ENCODE measurements at places on chromosomes 5 and 9.
A peak's percentile ranks its signal among the peaks of the same experiment; 100 is the strongest.

DNA sequence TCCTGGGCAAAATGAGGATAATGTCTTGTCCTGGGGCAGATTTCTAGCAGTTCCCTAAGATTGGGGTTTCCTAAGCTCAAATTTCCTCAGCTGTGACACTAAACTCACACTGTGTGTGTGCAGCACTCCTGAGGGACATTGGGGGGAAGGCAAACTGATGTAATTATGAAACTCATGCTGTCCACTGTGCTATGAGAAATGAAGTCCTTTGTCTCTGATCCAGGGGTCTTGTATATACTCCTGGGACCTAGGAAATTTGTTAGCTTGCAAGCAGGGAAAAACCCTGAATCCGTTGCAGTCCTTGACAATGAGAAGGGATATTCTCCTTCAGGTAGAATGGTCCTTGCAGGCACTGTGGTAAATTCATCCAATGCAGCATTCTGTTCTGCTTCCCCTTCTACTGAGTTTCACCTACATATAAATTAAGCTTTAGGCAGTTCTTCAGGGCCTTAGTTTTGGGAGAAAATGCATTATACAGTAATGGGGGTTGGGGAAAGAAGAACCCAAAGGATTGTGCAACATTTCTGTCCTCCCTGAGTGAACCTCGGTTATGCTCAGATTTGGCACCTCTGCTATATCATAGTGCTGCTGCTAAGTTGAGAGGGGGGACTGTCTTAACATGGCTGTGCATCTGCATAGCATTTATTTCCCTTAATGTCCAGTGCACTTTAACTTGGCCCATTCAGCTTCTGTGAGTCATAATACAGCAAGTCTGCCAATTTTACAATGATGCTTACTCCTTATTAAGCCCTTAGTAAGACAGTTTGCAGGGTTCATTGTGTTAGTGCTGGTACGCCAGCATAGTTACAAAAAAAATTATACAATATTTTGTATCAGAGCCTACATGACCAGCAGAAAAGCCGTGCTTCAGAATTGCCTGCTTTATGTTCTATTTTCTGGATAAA lies 80.2 kb downstream of the PJA2 start:
- DNase-seq: no peak

- DNase-seq: no peak
Observed at GRCh38 chr9:134517069-134517680, 124.4 kb upstream of the COL5A1 start.

DNA sequence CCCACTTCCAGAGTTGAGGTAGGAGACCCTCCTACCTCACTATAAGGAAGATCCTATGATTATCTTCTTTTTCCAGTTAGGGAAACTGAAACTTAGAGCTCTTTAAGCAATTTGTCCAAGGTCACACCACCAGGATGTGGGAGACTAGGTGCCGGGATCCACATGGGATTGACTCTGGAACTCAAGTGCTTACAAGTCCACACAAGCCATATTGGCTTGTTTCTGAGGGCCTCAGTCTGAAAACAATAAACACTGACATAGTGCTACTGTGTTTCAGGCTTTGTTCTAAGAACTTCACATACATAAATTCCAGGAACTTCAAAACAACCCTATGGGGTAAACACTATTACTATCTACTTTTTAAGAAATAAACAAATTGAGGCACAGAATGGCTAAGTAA lies 481.3 kb downstream of the ZSWIM6 start:
- no peak for DNase-seq

DNA sequence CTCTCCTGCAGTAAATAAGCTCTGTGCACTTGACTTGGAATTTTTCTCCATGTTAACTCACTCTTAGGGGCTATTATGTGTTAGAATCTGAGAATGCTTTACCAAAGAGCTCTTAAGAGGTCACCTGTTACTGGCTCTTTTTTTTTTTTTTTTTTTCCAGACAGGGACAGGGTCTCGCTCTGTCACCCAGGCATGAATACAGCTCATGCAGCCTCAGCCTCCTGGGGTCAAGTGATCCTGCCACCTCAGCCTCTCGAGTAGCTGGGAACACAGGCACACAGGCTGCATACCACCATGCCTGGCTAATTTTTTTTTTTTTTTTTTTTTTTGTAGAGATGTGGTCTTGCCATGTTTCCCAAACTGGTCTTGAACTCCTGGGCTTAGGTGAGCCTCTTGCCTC lies 22.1 kb downstream of the HMGXB3 start:
- no peak for DNase-seq

DNA sequence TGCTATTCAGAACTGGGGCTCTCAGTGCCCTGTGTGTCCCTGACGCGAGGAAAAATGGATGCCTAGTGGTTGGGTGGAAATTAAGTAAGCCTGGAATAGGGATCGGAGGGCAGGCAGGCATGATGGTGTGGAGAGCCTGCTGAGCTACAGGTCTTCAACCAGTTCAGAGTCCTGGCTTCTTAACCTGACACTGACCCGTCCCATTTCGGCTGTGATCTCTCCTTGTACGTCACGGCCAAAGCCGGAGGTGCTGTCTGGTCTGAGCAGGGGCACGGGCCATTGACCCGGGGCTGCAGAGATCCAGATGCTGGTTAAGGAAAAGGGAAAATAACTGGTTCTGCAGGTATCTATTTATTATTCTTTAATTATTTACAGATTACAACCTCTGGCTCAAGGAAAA lies 27.9 kb downstream of the RHOBTB3 start:
- DNase-seq: no peak

DNA sequence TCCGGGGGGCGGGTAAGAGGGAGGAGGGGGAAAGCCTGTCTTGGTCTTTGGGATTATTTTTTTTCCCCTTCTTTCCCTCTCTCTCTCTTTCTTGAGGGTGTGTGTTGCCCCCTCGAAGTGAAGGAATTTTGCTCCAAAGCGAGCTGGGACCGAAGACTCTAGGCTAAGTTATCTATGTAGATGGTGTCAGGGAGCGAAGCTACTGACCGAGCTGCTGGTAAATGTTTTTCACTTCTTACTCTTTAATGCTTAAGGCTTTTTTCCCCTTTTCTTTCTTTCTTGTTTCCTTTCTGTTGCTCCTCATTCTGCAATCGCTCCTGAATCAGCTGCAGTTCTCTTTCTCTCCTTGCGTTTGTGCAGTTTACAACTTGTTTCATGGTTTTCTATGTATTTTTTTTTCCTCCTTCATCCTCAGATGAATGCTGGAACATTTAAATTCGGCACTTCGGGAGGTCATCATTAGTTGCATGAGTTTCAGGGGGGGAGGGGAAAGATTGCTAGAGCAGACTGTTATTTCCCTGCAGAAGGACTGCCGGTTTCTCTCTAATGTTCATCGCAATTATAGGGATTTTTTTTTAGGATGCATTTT lies 1312.0 kb upstream of the WWC1 start:
- DNase-seq: no peak

DNA sequence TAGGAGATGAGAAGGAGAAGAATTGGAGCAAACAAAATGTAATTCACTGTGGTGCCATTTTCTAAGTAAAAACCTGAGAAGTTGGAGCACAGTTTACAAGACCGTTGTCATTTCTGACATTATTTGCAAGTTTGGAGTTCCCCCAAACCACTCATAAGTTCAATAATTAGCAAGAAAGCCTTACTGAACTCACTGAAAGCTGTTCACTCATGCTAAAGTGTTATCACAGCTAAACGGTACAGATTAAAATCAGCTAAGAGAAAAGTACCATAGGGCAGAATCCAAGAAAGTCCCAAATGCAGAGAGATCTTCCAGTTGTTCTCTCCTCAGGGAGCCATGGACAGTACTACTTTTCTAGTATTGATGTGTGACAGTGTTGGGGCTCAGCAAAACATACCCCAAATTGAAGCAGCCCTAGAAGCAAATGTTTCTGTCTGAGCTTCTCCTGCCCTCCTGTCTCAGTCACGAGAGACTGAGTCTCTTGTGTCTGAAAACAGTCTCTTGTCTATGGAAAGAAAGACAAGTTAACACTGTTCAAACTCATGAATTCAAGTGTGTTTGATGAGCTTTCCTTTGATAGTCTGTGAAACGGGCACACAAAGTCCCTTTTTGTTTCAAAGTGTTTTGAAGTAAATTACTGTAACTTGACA lies 221.2 kb downstream of the GABRG2 start:
- no peak for DNase-seq

DNA sequence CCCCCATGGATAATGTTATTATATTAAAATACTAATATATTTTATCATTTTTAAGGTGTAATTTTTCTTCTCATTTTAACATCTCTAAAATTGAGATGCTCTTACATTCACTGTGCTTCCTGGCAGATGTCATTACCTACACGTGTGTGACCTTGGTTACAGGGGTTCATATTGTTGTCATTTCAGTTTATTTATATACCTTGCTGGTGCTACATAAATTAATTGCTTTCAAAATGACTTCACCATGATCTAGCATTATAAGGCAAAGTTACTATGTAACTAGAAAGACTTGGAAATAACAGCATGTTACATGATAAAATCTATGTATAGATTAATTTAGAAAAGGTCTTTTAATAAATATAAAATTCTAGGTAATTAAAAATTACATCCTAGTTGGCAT lies 60.9 kb downstream of the ARHGEF28 start:
- DNase-seq: no peak

- DNase-seq: peak; percentile 96
Observed at GRCh38 chr5:124650951-124651662, 95.3 kb downstream of the ZNF608 start.

DNA sequence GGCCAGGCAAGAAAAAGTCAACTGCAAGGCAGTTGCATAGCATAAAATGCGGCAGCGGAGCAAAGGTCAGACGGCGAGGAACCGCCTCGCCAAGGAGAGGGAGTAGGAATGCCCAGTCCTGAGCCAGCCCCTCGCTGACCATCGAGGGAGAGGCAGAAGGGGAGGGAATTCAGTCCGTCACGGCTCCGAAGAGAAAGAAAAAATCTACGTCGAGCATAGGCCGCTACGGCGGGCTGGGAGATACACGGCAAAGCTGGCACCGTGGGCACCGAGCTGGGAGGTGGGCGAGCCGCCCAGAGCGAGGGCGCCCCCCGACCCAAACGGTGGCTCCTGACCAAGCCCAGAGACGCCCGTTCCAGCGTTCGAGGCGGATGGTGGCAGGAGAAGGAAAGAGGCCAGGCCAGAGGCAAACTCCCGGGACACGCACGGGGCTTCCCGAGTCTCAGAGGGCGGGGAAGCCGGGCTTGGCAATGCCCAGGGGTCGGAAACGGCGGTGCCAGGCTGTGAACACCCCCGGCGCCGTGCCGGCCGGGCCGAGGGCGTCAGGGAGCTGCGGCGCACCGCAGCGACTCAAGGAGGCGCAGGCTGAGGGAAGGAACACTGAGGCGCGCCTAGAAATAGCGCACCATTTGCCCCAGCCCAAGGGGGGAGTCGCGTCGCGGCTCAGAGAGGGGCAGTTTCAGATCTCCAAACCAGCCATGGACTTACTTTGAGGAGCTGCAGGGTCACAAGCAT lies 518 bp downstream of the SPRY4 start:
- no peak for DNase-seq

GRCh38 chr5:23483090-23483489 lies 24.3 kb upstream of the PRDM9 start:
- DNase-seq: no peak

DNA sequence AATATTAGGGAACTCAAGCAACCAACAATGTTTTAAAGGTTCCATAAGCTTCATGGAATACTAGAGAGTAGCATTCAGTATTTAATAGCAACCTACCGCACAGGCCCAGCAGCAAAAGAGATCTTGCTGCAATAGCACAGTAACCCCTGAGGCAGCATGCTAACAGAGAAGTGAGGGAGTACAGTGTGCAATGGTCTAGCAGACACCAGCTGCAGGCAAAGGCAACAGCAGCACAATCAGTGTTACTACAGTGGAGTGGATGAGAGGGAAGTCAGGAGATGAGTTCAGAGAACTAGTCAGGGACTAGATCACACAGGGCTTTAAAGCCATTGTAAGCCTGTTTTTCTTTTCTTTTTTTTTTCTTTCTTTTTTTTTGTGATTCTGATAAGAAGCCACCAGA lies 2.8 kb downstream of the TICAM2 start:
- DNase-seq: no peak

- no peak for DNase-seq
Observed at GRCh38 chr5:158288272-158288657, 429.3 kb upstream of the CLINT1 start.

GRCh38 chr9:15115702-15116101 lies 191.3 kb downstream of the TTC39B start:
- no peak for DNase-seq

GRCh38 chr5:89816038-89816437 lies 593.5 kb downstream of the CETN3 start:
- no peak for DNase-seq

GRCh38 chr5:3891113-3891512 lies 295.5 kb downstream of the IRX1 start:
- DNase-seq: no peak

GRCh38 chr5:96538808-96539250 lies 105.8 kb upstream of the PCSK1 start:
- no peak for DNase-seq

GRCh38 chr9:99712214-99712613 lies 109.5 kb upstream of the NR4A3 start:
- no peak for DNase-seq

DNA sequence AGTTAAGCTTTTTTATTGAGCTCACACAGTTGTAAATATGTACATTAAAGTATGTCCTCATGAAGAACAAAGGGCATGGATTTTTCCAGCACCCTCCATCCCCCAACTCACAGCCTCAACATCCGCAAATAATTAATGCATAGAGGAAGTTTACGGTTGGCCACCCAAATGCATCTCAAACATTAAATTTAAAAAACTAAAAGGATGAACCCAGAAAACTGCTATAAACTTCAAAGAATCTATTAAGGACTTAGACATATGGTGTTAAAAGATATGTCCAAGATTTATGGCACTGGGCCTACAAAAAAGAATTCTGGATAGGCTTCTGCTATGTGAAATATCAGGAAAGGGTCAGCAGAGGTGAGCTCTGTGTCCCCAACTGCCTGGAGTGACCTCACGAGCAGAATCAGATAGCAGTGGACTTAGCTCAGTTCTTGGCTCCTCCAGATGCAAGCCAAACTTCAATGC lies 54.0 kb upstream of the TNC start:
- no peak for DNase-seq

- no peak for DNase-seq
Observed at GRCh38 chr5:178372142-178372571, 139.6 kb upstream of the PHYKPL start.

- no peak for DNase-seq
Observed at GRCh38 chr9:110472111-110472510, 107.4 kb downstream of the SVEP1 start.

- DNase-seq: no peak
Observed at GRCh38 chr9:75880618-75881017, 9.9 kb upstream of the PCSK5 start.
